IMR-90 (cell line): ENCODE measurements at places on chromosomes 6 and 20. TPM values are rescaled to one million over a fixed set of nuclear protein-coding genes. Genes with fewer than 3 reads are reported as not detected.

GRCh38 chr6:25370178-25371036 lies 91.2 kb downstream of the CARMIL1 start:
- DNase-seq: no peak

The EMILIN3 gene
- polyA plus RNA-seq: 0.07 and 0.16 TPM in 2 replicates

- peak; percentile 66 for DNase-seq
These were observed 105.1 kb upstream of the HCRTR2 start for GRCh38 chr6:55069132-55069781.

The SNAP91 gene
- polyA plus RNA-seq: not detected in 2 replicates

The VAPB gene
- 20.8 and 26.0 TPM in 2 replicates for polyA plus RNA-seq
